T-cell (primary cell): ENCODE measurements at places on chromosomes 6 and 20.

- no peak for DNase-seq
These were observed 146.5 kb downstream of the PREX1 start for GRCh38 chr20:48681201-48681872.

DNA sequence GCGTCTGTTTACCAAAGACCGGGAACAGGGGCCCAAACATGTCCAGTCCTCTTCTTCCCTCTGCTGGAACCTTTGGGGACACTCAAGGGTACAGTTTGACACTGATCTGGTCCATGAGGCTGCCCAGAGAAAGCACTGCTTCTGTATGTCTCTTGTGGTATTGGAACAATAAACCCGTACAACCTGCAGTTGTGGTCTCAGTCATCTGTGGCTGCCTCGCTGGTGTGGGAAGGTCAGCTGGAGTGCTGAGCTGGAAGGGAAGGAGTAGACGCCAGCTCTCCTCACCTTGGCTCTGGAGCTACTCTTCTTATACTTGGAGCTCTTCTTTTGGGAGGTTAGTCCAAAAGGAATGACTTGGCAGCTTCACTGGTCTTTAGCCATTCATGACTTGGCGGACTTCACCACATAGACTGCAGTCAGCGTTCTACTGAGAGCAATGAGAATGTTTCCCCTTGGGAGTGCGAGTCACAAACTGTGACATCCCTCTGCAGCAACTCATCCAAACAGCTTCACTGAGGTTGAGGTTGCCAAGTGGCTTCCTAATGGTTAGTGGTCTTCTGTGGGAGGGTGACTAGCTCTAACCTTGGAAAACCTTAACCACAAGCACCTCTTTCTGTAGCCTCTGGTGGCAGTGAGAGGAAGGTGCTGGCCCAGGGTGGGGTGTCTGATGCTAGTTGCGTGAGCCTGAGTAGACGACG is 81.2 kb downstream of the ASXL1 start:
- no peak for DNase-seq

GRCh38 chr20:47392015-47392720 is 35.7 kb upstream of the ZMYND8 start:
- DNase-seq = no peak

- DNase-seq = no peak
These were observed 123.2 kb upstream of the ID4 start for GRCh38 chr6:19713984-19714383.

- no peak for DNase-seq
These were observed 214.5 kb downstream of the BCKDHB start for GRCh38 chr6:80321011-80321410.

DNA sequence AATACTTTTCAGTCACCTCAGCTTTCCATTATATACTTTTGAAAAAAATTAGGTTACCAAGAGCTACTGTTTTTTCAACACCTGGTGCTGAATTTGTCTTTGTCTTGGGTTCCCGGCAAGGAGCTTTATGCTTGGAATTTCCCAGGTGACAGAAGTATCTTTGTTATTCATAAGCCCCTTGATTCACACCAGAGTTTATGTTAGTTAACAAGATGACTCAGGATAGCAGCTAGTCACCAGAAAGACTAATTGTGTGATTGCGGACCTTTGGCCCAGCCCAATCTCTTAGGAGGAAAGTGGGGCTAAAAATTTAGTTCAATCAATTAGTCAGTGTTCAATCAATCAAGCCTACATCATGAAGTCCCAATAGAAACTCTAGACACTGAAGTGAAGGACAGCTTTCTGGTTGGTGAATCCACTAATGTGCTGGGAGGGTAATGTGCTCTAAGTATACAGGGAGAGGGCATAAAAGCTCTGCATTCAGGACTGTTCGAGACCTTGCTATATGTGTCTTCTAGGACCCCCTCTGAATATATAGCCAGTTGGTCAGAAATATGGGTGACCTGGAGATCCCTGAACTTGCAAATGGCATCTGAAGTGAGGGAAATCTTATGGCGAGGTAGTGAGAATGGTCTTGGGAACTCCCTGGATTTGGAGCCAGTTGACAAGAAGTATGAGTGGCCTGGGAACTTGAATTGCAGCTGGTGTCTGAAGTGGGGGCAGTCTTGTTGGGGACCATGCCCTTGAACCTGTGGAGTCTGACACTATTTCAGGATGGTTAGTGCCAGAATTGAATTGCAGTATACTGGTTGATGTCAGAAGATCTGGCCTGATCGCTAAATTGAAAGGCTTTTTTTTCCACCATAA is 16.2 kb downstream of the TMEM30A start:
- DNase-seq = no peak

DNA sequence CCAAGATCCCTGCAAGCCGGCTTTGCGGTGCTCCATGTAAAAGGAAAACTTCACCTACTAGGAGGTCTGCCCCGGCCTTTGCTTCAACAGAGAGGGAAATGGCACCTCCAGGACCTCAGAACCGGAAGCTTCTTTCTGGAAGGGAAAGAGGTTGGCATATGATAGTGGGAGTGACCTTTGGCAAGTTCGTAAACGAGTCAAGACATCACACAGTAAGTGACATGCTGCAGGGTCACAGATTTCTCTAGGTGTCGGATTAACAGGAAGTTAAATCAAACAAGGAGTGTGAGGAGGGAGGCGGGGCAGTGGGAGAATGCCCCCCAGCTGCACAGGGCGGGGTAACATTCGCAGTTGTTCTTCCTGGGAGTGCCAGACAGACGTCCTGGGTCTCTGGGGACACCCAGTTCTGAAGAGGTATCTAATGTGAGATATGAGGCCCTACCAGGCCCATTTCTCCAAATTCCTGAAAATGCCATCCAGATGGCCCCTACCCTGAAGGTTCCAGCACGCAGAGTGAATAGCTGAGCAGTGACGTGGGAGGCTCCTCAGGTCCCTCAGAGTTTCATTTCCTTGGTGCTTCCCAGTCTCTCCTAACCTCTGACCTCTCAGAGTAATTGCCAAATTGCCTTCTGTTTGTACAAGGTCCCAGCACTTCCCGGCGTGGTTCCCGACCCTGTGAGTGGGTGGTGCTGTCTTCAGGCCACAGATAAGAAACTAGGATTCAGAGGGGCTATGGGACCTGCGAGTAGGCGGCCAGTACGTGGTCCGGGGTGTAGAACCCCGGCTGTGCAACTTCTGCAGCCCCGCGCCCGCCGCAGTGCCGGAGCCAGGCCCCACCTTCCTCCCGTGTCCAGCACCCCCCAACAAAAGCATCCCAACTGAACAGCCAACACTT is 1.9 kb downstream of the RRBP1 start:
- DNase-seq = peak; percentile 45

- DNase-seq = no peak
These were observed 19.6 kb downstream of the FARS2 start for GRCh38 chr6:5280920-5281319.

DNA sequence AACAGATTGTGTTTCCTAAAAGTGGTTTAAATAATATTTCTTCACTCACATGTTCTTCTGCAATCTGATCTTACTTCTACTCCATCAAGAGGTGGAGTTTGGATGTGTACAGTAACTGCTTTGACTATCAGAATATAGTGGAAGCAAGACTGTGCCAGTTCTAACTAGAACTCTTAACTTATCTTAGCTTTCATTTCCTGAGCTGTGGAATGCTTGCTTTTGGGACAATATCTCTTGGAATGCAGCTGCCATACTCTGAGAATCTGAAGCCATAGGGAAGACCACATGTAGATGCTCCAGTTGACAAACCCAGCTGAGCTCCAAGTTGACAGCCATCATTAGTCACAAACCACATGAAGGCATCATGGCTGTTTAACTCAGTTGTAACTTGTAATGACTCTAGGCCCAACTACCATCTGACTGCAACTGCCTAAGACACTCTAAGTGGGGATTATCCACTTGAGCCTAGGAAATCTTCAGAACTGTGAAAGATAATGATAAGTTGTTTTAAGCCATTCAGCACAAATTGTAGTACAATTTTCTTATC is 40.8 kb upstream of the MAN1A1 start:
- no peak for DNase-seq

DNA sequence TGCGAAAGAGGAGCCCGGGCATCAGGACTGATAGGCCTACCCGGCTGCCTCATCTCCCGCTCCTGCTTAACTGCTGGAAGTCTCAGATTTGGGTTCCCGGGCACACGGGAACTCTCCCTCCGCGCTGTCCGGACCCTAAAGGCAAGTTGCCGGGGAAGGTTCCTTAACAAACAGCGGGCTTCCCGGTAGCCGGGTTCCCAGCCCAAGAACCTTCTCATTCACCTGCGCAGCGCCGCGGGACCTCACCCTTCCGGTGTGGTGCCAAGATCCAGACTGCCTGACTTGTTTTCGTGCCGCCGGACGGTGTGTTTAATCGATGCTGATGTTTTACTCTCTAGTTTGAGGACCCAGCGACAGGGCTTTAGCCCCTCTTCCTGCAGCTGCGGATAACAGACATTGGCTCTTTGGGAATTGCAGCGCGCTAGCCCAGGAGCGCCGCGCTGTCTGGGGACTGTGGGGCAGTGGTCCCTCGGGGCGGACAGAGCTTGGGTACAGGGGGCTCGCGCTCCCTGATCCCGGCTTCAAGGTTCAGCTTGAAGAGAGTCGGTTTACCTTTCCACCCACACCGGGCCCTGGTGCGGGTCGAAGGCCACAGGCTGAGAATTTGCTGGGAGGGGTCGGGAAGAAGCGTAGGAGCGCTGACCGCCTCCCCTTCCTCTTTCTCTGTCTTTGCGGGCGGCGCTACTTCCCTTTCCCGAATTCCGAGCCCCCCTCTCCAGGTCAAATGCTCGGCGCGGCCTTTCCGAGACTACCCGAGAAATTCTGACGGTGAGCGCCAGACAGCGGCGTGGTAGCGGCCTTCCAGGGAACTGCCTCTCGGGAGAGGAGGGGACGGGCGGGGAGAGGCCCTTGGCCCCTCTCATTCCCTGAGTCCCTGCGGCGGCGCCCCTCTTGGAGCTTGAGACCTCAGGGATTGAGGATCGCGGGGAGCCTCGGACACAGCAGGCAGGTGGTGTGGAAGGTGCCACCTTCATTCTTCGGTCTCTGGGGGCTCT is 17.2 kb downstream of the ABT1 start:
- DNase-seq = peak; percentile 26

DNA sequence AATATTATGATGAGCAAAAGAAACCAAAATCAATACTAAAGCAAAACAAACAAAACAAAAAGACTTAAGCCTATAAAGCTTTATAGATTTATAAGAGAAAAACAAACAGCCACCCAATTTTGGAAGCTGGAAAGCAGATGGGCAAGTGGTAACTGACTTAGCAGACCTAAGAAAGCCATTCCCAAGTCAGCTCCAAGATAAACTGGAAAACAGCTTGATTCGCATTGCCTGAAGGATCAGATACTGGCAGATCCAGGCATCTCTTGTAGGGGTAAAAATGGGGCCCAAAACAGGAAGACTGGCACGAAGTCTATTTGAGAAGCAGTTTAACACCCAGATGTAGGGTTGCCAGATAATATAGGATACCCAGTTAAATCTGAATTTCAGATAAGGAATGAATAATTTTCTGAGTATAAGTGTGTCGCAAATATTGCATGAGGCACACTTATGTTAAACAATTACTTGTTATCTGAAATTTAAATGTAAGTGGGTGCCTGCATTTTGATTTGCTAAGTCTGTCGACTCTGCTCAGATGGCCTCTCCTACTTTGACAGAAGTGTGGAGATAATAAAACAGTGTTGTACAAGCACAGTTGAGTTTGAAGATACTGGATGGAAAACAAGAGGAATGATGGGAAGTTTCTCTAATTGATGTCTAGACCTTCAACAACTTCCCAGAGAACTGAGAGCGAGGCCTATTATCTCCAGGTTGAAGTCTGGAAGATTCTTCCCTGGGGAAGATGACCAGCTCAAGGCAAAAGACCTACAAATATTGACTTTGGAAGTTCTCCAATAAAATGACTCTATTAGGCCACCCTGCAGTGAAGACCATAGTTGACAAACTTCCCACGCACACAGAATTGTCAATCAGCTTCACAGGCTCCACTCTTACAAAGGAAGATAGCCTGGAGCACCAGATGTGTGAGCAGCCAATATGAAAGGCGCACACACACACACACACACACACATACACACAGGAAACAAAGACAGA is 113.4 kb downstream of the FAM50B start:
- DNase-seq = no peak

GRCh38 chr20:1734269-1734858 is 76.8 kb upstream of the SIRPG start:
- peak; percentile 33 for DNase-seq

DNA sequence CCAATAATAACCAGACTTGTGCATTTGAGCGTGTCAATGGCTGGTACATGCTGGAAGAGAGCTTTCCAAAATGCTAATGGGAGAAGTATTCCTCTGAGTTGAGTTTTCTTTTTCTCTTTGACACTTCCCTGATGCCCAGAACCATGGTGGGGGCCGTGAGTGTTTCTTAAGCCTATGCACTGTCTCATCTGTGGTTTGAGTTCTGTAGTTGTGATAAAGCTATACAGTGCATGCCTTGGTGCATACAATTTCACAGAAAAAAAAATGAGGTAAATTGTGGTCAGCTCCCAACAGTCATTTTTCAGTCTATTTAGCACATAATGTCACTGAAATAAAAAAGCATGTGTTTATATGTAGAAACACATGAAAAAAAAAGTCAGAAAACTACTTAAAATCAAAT is 204.8 kb downstream of the HDGFL1 start:
- no peak for DNase-seq

DNA sequence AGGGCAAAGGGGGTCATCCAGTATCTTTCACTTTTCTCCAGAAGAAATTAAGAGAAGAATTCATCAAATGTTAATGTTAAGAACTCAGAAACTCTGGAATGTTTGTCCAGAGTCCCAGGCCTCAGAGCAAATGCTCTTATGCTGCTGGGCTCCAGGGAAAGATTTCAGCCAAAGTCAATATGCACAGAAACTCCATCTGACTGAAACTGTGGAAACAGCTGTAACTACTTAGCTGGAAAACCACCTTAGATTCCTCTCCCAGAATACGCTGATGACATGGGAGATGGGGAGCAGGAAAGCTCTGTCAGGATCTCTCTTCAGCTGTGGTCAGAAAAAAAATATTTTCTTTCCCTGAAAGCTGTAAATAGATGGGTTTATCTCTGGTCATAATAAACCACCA is 559.6 kb downstream of the RFPL4B start:
- DNase-seq = no peak

DNA sequence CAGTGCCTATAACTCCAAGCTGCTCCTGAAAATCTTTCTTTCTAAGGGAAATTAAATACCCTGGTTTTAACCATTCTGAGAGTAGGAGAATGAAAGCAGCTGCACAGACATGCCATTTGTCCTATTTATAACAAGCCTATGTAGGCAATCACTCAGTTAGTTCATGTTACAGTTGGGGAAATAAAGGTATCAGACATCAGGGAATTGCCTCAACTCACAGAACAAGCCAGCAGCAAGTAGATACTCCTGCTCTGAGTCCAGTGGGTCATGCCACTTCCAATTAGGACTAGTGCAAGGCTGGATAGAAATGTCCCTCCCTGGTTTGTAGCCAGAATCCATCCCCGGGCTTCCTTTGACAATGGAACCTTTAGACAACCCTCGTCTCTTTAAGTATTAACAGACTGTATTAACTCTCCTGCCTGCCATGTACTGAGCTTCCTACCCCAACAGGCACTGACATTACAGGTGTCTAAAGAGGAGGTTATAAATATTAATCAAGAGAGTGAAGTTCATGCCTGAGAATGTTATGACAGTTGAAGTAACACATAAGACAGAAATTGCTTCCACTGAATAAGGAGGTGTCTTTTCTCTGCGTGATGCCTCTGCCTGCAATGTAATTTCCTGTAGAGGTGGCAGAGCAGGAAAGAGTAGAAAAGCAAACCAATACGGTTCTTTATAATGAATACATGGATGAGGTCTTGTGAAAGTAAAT is 28.0 kb upstream of the MARCKS start:
- DNase-seq = no peak

GRCh38 chr6:25302677-25303128 is 23.5 kb downstream of the CARMIL1 start:
- DNase-seq = no peak

GRCh38 chr6:134250776-134251175 is 67.1 kb downstream of the SGK1 start:
- DNase-seq = no peak
